Muscle of leg (tissue), 16 donors: ENCODE measurements at places on chromosomes 3 and 15.

DNA sequence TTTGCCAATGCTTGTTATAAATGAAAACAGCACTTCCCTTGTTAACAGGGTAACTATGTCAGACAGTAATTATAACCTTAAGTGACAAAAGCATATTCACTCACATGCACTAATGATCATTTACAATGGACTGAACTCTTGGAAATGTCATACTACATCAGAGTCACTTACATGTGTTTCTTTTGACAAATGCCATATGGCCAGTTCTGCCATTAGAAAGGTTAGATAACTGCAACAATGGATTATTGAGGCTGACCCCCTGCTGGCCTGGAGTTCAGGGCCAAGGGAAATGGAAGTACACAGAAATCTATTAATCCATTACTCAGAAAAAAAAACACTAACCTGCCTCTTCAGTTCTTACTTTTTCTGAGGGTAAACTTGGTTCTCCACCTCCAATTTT lies 313.4 kb downstream of the CNTN3 start:
- no peak for DNase-seq

- DNase-seq, result no peak
Observed at GRCh38 chr15:55256281-55257011, 33.2 kb downstream of the RAB27A start.

DNA sequence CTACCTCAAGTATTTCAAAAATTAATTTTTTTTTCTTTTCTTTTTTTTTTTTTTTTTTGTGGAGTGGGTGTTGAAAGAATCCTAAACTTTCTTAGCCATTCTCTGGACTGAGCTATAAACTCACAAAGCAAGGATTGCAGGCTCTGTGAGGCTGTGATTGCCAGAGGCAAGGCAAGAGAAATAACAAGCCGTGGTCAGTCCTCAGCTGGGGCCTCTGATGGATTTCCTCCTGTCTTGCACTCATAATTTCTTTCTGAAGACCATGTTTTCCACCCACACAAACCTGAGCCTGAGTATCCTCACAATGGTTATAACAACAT lies 1.3 kb downstream of the CX3CR1 start:
- no peak for DNase-seq

- no peak for DNase-seq
Observed at GRCh38 chr3:152291649-152292066, 22.9 kb downstream of the MBNL1 start.

GRCh38 chr3:159280386-159281191 lies 478.7 kb downstream of the MFSD1 start:
- peak; percentile 3 for DNase-seq

DNA sequence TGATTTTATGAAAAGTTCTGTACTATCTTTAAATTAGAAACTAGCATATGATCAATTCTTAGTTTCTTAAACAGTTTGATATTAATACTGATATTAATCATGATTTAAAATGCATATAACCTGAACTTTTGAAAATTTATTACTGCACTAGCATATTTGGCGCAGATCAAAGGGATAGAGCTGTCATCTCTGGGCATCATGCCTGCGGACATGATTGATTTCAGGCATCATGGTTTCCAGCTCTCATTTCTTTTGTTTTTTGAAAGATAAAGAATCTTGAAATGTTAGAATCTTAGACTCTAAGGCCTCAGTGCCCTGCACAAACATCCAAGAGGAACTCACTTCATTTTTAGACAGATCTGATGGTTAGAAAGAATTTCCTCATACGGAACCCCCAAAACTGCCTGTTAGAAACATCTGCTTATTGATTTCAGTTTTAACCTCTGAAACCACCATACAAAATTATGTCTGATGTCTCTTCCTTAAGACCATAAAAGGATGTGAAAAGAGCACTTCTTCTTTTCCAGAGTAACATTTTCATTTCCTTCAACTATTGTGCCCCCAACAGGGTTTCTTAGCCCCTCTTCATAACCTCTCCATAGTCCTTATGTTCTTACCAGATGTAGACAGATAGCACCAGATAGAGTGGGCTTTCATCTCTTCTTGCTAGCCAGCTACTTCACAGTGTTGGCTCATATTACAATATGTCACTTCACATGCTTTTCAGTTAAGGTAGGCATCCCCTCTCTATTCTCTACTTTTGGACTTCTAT lies 110.8 kb downstream of the BBX start:
- DNase-seq, result no peak

DNA sequence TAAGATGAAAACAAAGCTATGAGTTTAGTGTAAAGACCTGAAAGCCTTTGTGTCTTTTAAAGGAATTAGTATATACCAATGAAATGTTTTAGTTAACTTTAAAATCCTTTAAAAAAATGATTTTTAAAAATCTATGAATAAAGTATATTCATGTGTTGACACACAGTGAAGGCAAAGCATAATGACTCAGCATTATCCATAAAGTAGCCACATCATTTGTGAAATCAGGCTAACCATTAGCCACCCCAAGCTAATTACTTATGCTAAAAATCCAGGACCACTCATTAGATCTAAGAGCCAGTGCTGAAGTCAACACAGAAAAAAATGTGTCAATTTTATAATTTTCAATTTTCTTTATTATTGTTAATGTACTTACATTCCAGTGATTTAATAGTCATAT lies 310.2 kb downstream of the TBC1D5 start:
- no peak for DNase-seq

DNA sequence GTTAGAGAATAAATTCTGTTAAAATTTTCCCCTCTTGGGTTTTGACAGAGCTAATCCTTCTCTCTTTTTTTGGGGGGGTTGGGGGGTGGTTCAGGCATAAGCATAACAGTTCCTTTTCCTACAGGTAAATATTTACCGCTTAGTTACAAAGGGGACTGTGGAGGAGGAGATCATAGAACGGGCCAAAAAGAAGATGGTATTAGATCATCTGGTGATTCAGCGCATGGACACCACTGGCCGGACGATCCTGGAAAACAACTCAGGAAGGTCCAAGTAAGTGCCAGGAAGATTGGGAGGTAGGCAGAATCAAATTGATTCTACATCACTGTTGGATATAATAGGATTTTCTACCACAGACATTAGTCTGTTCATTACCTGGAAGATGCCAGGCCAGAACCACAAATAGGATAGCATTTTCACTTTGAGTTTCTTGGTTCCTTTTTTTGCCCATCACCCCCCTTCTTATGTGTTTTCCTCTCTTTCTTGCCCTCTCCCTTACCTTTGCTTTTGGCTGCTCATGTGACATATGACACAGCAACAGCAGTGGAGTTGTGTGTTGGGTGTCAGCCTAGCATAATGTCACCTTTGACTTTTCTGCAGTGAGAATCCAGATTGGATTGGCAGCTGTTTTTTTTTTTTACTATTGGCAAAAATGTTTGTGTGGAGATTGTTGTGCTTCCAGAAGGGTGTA lies 79.0 kb downstream of the CHD2 start:
- DNase-seq, result peak; percentile 25

- peak; percentile 64 for DNase-seq
Observed at GRCh38 chr3:189056646-189057335, 115.0 kb upstream of the TPRG1 start.

GRCh38 chr3:11199902-11200845 lies 45.9 kb downstream of the HRH1 start:
- DNase-seq, result no peak

- DNase-seq, result no peak
Observed at GRCh38 chr3:10004506-10004905, 17.9 kb upstream of the EMC3 start.

DNA sequence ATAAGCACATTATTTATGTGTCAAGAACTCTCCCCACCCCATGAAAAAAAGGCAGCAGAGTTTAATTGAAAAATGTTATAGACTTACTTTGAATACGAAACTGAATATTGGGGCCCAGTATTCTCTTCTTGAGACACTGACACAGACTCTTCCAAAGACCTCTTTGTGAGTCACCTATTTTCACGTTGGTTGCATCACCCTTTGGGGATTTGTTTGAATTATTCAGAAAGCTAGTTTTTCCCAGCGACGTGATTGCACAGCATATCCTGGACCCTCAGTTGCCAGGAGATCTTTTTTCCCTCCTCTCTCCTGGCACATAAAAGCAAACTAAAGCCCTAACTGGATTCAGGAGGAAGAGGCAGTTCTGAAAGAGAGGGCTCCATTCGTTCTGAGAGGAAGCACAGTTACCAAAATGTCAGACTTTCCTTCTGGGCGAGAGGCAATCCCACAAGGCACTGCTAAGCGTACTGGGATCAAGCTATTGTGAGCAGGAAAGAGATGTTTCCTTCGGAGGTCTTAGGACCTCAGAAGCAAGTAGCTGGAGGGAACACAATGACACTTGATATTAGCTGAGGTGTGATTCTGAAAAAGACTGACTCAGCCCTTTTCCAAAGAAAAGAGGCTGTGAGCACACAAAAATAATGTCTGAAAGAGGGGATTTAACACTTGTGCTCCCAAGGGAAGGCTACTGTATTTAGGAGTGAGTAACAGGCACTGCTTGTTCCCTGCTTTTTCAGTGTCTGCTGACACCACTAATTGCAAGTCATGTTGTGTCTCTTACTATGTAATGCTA lies 65.8 kb upstream of the CADPS start:
- DNase-seq, result no peak

GRCh38 chr3:101036676-101037075 lies 43.5 kb upstream of the ABI3BP start:
- DNase-seq, result no peak

DNA sequence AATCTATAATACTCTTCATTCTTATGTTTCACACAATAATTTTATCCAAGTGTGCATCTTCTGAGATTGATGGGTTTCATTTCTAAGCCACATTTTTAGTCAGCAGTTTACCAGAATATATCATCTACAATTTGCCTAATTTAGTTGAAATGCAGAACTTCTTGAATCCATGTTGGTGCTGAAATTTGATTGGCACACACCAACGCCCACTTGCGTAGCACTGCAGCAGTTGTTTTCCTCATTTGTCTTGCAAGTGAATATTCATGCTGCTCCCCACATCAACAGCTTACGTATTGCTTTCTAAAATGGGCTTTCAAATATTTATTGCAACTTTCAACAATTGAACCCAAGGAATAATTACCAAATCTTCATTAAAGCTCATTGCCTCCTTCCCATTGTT lies 87.8 kb upstream of the CTDSPL start:
- no peak for DNase-seq

- peak; percentile 53 for DNase-seq
Observed at GRCh38 chr3:16849795-16850194, 35.0 kb upstream of the PLCL2 start.

DNA sequence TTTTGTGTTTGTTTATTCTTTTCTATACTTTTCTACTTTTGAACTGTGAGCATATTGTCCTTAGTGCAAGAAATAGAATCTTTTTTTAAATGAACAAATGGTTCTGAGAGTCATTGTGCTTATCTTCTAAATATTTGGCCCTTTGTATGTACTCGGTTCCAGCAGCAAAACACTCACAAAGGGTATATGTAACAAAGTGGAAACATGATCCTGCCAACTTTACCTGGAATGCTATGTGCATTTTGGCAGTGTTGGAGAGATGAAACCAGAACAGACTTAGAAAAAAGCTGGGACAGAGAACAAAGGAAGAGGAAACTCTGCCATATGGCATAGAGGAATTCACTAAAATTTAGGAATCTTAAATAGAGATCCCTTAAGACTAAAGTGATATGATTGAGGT lies 150.1 kb downstream of the FGF12 start:
- no peak for DNase-seq

DNA sequence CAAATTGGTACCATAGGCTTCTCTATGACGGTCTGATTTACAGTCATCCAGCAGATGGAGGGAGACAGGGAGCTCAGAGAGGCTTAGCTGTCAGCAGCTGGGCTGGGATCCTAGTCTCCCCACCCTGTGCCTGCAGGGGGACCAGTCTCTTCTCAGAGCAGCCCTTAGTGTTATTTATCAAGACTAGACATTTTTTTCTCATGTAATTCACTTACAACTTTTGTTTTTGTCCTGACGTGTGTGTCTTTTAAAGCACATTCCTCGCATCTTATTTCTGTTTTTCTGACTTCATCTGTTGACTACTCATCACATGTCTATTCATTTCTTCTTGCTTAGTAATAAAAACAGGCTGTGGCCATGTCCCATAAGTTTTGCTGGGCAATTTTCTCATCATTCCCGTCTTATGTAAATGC lies 116.1 kb downstream of the KLF13 start:
- peak; percentile 48 for DNase-seq

DNA sequence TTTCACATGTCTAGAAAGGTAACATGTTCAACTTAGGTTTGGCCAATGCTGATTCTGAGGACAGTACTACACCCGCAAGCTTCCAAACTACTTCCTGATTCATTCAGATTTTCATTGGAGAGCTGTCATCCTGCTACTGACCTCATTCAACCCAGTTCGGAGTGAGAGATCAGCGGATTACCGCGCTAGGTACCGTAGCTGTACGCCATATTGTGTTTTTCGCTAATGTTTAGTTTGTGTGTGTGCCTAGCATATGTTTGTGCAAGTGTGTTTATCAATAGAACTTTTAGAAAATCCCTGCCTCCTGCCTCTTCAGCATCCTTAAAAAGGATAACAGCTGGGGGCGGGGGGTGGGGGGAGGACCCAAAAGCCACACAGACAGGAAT lies 1.1 kb downstream of the ZBTB20 start:
- peak; percentile 89 for DNase-seq

GRCh38 chr15:101406036-101406435 lies 83.5 kb downstream of the PCSK6 start:
- no peak for DNase-seq

DNA sequence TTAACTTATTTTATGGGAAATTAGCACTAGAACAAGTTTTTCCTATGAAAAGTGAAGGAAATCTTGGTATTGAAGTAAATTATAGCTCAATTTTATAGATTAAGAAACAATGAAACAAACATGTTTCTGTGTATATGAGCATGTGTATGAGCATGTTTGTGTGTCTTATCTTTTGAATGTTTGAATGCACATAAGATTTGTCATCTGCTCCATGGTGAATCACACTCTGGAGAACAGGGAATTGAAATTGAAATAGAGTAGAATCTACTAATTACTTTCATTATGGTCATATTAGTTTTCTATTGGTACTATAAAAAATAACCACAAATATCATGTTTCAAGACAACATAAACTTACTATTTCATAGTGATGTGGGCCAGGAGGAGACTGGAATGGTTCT lies 646.6 kb downstream of the OTOL1 start:
- DNase-seq, result no peak

- no peak for DNase-seq
Observed at GRCh38 chr3:111035316-111035715, 36.3 kb upstream of the NECTIN3 start.

DNA sequence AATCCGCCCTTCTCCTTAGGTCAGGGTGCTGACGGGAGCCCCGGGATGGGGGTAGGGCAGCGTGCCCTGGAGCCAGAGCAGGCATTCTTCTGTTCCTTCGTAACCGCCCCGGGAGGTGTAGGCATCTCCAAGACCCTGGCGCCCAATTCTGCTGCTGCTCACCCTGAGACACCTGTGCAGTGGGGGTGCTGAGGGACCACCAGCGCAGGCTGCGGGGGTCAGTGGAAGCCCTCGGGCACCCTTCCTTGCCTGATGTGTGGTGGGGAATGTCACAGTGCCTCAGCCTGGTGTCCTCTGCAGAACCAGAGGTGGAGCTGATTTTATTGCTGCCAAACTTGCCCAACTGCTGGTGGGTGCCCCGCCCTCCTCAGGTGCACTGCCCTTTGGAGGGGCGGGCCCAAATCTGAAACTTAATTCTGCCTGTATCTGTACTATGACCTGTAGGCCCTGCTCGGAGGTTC lies 7.3 kb downstream of the CSK start:
- no peak for DNase-seq

GRCh38 chr3:61425356-61425755 lies 136.0 kb upstream of the PTPRG start:
- no peak for DNase-seq
